ENCODE measurements at places on chromosomes 4 and X.

DNA sequence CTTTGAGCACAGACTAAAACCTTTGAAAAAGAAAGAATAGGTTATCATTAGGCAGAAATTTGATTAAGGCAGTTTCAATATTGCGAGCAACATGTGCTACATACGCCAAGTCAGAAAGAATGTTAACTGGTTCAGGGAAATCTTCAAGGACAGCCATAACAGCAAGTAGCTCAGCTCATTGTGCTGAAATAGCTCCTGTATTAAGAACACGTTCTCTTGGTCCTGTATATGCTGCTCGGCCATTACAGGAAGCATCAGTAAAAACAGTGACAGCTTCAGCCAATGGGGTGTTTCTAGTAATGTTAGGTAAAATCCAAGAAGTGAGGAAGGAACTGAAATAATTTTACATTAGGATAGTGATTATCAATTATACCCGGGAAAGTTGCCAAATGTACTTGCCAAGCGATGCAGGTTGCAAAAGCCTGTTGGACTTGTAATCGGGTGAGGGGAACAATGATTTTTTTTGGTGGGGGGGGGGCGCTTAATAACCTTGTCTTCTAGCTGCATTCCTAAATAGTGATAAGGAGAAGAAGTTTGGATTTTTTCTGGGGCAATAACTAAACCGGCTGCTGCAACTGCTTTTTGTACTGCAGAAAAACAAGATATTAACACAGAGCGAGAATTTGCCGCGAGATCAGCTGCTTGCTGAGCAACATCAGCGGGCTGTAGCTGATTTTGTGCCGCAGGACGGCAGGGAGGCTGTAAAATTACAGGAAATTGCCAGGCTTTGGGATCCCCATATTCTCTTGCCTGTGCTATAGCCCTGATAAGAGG is 49.4 kb upstream of the RASSF6 start:
- no peak for DNase-seq

DNA sequence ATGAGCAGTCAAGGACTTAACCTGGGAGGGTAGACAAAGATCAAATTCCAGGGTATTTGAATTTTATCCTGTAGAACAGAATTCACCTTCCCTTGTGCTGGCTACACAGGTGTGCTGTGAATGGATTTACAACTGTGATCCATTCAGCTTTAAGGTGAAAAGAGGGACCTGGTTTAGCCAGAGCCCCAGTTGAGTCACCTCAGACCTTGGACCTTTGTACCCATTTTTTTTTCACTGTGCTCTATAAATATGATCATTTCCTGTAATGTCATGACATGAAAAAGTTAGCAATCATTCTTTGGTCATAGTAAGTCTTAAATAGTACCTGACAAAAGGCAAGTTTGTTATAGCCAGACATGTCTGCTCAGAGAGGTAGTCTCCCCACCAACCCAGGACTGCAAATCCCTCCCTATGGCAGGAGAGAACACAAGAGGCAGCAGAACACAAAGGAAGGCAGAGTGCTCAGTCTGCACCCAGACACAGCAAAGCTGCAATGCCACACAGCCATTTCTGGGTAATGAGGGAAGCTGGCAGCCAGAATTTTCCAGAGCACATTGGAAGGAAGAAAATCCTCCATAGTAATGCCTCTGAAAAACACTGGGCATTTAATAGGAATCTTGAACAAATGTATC is 77.9 kb downstream of the CXXC4 start:
- no peak for DNase-seq

DNA sequence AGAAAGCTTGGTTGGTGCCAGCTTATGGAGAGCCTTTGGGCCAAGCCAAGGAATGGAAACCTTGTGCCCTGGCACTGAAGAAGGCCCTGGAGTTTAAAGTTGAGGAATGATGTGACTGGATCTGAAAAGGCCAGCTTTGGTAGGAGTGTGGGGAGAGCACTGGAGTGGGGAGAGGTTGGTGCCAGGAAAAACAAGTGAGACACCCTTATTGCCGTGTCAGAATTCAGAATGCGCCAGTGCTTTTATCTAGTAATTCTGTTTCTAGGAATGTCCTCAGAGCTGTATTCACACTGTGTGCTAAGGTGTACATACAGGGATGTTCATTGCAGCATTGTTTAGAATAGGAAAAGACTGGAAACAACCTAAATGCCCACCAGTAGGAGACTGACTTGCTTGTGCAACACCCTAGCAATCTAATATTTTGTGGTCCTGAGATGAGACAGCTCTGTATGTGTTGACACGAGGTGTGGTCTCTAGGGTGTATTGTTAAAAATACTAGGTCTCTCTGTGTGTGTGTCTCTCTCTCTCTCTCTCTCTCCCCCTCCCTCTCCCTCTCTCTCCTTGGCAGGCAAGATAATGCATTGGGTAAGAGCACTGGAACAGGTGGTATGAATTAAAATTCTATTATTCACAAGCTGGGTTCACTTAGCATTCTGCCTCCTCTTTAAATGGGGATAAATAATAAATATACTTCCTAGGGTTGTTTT is 107.8 kb downstream of the GATB start:
- no peak for DNase-seq

DNA sequence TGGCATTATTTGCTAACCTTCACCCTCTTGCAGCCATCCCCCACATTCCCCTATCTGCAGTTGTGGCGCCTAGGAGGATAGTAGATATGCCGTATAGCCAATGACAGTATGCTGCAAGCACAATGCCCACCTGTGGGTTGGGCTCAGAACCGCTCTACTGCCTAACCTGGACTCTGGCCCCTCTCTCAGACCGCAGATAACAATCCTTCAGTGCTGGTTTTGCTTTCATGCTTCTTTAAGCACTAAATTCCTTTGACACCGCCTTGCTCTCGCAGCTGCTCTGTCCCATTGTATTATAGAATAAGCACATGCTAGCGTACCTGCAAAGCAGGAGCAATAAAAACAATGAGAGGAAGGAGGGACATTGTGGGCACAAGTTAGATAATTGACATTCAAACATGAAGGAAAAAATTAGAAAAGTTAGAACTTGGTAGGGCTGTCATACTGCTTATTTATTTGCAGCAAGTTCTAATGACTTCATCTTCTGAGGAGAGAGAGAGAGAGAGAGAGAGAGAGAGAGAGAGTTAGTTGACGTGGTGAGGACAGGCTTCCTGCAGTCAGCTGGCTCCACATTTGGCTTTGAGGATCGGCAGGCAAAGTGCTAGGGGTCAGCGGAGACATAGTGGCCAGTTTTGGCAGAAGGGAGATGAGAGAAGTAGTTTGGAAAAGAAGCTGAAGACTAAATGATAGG is 55.8 kb downstream of the WWC2 start:
- DNase-seq, result no peak

GRCh38 chr4:94880956-94881355 is 123.2 kb downstream of the BMPR1B start:
- DNase-seq, result no peak
